Suppressor macrophage treated with lipopolysaccharide for 1 hour (primary cell): ENCODE measurements at places on chromosomes 2 and 18.
A peak's percentile ranks its signal among the peaks of the same experiment; 100 is the strongest.

GRCh38 chr2:134234535-134234934 lies 19.3 kb upstream of the MGAT5 start:
- DNase-seq = no peak

DNA sequence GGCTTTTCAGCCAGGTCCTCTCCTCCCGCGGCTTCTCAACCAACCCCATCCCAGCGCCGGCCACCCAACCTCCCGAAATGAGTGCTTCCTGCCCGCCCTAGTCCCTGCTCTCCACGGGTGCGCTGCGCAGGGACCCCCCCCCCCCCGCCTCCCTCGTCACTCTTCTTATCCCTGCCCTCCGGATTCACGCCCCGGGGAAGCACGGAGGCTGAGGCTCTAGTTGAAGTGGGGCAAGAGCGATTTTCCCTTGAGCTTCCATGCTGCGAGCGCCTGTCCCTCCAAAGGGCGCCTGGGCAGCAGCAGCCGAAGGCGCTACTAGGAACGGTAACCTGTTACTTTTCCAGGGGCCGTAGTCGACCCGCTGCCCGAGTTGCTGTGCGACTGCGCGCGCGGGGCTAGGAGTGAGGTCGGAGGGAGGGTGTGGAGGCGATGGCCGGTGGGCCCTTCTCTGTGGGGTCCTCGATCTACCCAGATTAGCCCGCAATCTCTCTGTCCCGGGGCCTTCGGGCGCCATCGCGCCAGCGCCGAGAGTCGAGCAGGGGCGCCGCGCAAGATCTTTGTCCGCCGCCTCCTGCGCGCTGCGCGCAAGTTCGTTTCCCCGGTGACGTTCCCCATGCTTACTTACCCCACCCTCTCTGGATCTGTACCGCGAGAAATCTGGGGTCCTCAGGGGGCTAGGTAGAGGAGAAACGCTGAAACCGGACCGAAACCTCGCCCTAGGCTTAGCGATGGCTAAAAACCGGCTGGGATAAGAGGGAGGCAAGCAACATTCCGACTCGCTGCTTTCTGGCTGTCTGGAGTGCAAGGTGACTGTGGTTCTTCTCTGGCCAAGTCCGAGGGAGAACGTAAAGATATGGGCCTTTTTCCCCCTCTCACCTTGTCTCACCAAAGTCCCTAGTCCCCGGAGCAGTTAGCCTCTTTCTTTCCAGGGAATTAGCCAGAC lies 677 bp downstream of the GAD1 start:
- DNase-seq = peak; percentile 25

DNA sequence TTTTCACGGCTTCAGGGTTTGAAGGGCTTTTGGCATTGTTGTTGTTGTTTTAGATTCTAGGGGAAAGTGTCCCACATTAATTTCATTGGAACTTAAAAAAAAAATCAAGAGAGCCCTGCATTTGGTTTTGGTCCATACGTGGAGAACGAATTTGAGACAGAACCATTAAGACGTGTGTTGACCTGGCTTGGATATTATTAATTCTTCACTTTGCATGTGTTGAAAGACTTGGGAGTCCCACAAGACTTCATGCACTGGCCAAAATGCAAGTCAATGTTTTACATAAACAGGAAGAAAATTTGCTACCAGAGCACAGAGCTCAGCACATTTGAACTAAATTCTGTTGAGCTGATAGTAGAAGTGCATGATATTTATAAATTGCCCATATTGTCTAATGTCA lies 761.2 kb upstream of the ACVR2A start:
- DNase-seq = no peak

GRCh38 chr18:12061685-12062084 lies 32.0 kb upstream of the ANKRD62 start:
- DNase-seq = no peak

DNA sequence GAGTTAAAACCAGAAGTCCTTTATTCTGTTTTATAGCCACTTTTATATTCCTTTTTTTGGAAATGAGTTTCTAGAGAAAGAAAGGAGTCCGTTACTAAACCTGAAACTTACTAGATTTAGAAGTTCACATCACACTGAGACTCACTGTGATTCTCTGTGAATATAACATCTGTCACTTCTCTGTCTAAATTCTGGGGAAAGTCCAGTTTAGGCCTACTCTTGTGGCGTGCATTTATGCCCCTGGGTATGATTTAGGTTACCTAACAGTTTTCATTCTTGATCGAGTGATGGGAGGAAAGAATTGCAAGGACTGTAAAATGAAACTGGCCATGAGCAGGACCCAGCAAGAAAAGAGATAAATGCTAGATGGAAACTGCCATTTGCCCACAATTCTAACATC lies 449.6 kb downstream of the SPAG16 start:
- no peak for DNase-seq

- no peak for DNase-seq
Measured at GRCh38 chr2:225842939-225843338, 443.4 kb downstream of the NYAP2 start.

- DNase-seq = no peak
Measured at GRCh38 chr2:60629305-60629662, 75.8 kb upstream of the BCL11A start.

GRCh38 chr2:190563646-190564045 lies 29.1 kb upstream of the NEMP2 start:
- no peak for DNase-seq

- no peak for DNase-seq
Measured at GRCh38 chr2:208595386-208596275, 189.0 kb downstream of the PTH2R start.

- no peak for DNase-seq
Measured at GRCh38 chr2:42775810-42776209, 11.9 kb upstream of the OXER1 start.

GRCh38 chr2:196407675-196408264 lies 231.7 kb upstream of the CCDC150 start:
- no peak for DNase-seq

DNA sequence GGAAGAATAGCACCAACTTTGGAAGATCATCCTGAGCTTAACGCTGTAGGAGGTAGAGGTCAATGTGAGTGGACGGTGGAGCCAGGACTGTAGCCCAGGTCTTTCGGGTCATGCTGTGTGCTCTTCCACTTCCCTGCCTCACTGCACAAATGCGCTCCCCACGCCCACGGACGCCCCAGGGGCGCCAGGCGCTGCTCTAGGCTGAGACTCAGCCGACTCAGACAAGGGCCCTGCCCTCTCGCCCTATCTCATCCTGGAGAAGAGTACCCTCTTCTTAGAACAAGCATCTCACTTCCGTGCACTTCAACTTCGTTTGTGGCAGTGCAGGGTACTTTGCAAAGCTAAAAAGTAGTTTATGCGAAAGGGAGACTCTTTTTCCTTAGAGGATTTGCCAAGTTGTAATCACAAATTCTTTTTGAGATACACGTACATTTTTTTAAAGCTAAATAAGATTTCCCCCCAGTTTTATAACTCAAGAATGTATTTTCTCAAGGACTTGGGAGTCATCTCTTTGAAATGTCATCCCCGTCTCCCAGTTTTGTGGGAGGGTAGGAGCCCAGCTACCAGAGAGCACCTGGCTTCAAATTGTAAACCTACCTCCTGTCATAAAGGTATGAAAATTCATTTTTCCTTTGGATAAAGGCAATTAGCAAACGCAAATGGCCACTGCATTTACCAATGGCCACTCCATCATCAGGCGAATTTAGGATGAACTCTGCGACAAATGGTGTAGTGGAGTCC lies 1.2 kb upstream of the PRELID3A start:
- peak; percentile 28 for DNase-seq

GRCh38 chr2:163469561-163469962 lies 266.2 kb downstream of the FIGN start:
- DNase-seq = no peak

DNA sequence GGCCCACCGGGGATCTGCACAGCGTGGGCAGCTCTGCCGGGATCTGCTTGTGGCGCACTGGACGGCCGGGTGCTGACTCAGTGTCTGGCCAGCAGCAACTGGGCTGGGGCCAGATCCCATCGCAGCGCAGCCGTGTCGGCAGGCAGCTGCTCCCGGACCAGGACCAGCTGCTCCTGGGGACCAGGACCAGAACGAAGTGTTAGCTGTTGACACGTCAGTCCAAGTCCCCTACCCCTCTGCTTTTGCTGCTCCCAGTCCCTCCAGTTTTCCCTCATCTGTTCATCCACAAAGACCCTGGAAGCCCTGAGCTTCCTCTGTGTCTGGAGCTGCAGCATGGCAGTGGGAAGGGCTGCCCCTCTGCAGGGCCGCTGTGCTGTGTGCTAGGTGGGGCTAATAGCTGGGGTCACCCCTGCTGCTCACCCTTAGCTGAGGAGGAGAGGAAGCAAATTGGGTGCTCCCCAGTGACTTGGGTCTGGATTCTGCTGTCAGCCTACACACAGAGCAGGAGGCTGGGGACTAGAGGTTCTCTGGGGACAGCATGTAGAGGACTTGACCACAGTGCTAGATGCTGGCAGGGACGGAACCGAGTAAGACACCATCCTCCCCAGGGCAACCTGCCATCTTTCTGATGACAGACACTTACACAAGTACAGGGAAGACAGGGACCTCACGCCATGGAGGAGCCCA lies 16.9 kb upstream of the KIF1A start:
- no peak for DNase-seq

- no peak for DNase-seq
Measured at GRCh38 chr18:39753178-39753577, 2187.6 kb upstream of the CELF4 start.

DNA sequence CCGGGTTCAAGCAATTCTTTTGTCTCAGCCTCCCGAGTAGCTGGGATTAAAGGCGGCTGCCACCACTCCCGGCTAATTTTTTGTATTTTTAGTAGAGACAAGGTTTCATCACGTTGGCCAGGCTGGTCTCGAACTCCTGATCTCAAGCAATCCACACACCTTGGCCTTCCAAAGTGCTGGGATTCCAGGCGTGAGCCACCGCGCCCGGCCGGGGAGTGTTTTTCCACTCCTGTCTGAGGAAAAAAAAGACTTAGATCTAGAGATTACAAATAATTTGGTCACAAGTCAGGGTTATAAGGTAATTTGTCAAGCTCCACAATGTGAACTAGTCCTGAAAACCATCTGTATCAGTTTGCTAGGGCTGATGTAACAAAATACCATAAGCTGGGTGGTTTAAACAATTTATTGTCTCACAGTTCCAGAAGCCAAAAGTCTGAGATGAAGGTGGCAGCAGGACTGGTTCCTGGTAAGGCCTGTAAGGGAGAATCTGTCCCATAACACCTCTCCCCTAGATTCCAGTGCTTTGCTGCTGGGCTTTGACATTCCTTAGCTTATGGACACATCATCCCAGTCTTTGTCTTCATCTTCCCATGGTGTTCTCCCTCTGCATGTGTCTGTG lies 40.7 kb upstream of the SP3 start:
- no peak for DNase-seq

- DNase-seq = no peak
Measured at GRCh38 chr2:111712940-111713515, 171.0 kb downstream of the ANAPC1 start.

GRCh38 chr18:58456625-58457024 lies 172.3 kb downstream of the ALPK2 start:
- DNase-seq = peak; percentile 35

GRCh38 chr2:111231532-111232252 lies 111.0 kb downstream of the BCL2L11 start:
- DNase-seq = no peak

DNA sequence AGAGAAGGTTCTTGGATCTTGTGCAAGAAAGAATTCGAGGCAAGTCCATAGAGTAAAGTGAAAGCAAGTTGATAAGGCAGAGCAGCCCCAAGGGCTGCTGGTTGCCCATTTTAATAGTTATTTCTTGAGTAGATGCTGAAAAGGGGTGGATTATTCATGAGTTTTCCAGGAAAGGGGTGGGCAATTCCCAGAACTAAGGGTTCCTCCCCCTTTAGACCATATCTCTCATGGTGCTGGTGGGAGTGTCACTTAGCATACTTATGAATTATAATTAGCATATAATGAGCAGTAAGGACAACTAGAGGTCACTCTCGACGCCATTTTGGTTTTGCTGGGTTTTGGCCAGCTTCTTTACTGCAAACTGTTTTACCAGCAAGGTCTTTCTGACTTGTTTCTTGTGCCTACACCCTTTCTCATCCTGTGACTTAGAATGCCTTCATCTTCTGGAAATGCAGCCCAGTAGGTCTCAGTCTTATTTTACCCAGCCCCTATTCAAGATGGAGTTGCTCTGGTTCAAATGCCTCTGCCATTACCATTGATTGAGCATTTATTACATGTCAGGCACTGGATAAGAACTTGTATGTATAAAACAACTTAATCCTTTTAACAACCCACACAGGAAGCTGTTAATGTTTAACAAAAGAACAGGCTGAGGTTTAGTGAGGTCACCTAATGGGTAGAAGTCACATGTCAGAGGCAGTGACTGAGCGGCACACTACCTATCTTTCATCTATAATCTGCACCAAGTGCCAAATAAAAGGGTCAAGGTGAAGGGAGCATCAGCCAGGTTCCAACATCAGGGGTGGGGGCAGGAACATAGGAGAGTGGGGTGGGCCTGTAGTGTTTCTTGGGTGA lies 250.9 kb downstream of the ICOS start:
- no peak for DNase-seq

DNA sequence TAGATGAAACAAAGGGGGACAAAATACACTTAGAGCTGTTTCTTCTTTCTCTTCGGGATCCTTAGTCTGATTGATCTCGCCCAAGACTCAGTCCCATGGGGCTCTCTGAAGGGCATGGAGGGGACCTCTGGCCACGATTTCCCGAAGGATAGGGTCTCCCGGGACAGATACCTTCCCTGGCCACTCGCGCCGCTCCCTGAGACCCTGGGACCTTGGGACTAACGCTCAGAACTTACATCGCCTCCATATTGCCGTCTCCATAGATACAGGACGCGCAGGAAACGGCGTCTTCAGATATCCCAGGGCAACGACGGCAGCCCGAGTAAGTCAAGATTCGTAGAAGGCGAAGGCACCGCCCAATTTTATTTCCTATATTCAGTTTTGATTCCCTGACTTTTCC lies at the start of gene CFAP65:
Gene CFAP65, minus strand, starts transcription at position 265 of the 400 bp plus-strand sequence. CDS start 2,468 bp downstream, outside the sequence.
- DNase-seq = peak; percentile 46

GRCh38 chr2:62406573-62407043 lies 99.4 kb downstream of the TMEM17 start:
- peak; percentile 99 for DNase-seq
